ENCODE measurements at places on chromosomes 7 and 10.
A peak's percentile ranks its signal among the peaks of the same experiment; 100 is the strongest.

- peak; percentile 27 for DNase-seq
These were observed 154.5 kb downstream of the SGMS1 start for GRCh38 chr10:50469288-50469687.

GRCh38 chr10:74292871-74293427 lies 141.9 kb downstream of the ADK start:
- DNase-seq, result peak; percentile 81

GRCh38 chr10:5433182-5433581 lies 20.8 kb downstream of the NET1 start:
- no peak for DNase-seq

DNA sequence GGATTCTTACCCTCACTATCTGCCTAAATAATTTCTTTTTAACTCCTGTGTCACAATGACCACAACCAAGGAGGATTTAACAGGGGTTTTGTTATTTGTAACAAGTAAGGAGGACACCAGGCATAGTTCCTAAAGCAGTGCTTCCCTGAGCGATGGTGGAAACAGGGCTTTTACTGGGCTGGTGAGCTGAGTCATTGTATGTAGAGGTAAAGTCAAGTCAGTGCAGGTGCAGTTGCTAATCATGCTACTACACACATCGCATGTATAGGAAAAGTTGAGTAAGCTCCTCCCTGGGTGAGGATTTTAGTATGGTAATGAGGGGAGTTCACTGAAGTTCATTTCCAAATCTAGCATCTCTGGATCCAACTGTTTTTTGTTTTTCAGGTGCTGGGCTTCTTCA lies 22.9 kb upstream of the ABCA13 start:
- DNase-seq, result no peak

- DNase-seq, result peak; percentile 56
These were observed 121.6 kb upstream of the ZNF92 start for GRCh38 chr7:65251851-65252620.

DNA sequence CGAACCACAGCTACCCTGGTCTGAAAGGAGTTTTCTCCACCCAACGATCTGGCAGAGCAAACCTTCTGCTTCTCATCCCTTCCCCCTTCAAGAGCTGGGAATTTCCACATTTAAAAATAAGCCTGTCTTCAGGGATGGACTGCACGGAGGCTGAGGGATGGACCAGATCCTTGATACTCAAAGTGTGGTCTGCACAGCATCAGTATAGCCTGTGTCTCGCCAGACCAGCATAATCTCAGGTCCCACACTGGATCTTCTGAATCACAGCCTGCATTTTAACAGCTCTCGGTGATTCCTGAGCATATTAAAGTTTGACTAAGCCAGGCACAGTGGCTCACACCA lies 7.1 kb downstream of the KCNMA1 start:
- no peak for DNase-seq

- no peak for DNase-seq
These were observed 11.8 kb downstream of the CHST15 start for GRCh38 chr10:124081547-124082140.

Measured in astrocyte of the spinal cord (primary cell).